ENCODE measurements at places on chromosomes 3 and 15. TPM values are rescaled to one million over a fixed set of nuclear protein-coding genes. Genes with fewer than 3 reads are reported as not detected.

ISG20 gene
- 71.3 TPM for total RNA-seq

FBXL22 gene
- 0.73 TPM for total RNA-seq

LRRC34 gene
- total RNA-seq = 5.1 TPM

SPSB4 gene
- total RNA-seq = not detected

COLQ gene
- 3.9 TPM for total RNA-seq

HTR3E gene
- not detected for total RNA-seq

NANOGP8 gene
- total RNA-seq = not detected

SCG3 gene
- total RNA-seq = not detected
